HTR-8/SVneo (cell line): ENCODE measurements at places on chromosomes 7 and 10.

- DNase-seq = no peak
Observed at GRCh38 chr7:128809363-128809762, 17.6 kb downstream of the CCDC136 start.

- DNase-seq = no peak
Observed at GRCh38 chr7:44103923-44104859, at the start of gene AEBP1. AEBP1 (plus strand) TSS chr7:44104345; CDS start chr7:44104666, 321 bp downstream.

DNA sequence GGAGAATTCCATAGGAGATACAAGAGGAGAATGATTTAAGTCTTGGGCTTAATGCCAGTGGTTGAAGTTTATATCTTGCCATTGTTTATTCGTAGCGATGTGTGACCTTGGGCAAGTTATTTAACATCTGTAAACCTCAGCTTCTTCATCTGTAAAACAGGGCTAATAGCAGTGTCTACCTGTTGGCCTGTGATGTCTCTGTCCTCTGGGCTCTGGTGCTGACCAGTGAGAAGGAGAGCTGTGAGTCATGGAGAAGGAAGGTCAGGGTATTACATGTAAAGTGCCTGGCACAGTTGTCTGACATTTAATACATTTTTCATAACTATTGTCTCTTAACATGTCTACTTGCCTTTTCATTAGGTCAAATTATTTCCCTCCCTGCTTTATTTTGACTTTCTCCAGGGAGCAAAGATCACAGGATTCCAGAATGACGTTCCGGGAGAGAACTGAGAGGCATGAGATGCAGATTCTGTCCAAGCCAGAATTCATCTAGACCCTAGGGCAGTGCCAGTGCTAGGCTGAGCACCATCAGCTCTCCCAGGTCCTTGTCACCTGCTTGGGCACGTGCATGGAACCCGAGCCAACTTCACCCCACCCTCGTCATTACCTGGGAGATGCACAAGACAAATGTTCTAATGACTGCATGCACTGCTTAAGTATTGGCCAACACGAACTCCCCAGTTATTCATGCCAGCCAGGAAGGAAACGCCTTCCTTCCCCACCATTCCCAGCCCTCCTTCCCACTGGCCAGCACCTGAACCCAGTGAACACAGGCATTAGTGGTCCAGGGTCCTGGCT is 187.9 kb downstream of the DPY19L1 start:
- DNase-seq = no peak

DNA sequence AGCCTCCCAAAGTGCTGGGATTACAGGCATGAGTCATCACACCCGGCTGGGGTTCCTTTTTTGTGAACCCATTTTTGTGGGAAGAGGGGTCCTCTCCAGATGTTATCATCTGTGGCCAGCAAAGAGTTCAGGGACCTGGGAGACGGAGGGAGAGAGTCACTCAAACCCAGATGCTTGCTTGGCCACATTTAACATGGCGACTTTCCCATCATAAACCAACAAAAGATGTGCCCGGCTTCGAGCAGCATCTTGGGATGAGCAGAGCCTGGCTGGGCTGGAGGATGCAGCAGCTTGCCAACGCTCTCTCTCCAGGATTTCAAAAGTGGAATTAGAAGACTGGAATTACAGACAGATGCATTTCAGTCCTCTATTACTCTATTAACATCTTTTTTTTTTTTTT is 19.1 kb upstream of the HABP2 start:
- DNase-seq = no peak

DNA sequence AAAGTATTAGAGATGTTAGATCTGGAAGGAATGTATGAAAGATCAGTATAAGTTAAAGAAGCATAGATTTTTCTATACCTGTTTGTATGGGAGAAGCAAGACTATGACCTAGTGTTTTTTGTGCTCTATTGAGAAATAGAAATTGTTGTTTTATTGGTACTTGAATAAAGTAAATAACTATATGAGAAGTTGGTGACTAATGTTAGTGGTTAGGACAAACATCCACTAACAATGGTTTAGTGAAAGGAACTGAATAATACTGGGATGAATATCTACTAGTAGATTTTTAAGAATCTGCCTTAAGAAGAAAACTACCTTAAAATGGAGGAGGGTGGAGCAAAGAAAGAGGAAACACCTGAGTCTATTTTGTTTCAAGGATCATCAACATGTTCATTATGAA is 521.1 kb upstream of the POT1 start:
- DNase-seq = no peak

DNA sequence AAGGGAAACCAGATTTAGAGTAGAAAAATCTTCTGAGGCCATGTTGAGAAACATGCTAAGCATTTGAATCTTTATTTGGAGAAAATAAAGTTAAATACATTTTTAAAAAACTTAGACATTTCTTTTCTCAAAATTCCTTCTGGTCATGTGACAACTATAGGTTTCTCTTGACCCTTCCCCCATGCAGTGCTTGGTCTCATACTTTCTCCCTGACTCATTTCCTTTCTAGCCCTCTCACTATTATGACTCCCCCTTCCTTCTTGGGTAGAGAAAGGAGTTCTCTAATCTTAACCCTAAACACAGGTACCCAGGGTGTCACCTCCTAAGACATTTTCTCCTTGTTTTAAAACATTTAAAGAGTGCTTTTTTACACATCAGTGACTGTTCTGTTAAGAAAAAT is 179.5 kb upstream of the TMEM106B start:
- DNase-seq = peak; percentile 23

DNA sequence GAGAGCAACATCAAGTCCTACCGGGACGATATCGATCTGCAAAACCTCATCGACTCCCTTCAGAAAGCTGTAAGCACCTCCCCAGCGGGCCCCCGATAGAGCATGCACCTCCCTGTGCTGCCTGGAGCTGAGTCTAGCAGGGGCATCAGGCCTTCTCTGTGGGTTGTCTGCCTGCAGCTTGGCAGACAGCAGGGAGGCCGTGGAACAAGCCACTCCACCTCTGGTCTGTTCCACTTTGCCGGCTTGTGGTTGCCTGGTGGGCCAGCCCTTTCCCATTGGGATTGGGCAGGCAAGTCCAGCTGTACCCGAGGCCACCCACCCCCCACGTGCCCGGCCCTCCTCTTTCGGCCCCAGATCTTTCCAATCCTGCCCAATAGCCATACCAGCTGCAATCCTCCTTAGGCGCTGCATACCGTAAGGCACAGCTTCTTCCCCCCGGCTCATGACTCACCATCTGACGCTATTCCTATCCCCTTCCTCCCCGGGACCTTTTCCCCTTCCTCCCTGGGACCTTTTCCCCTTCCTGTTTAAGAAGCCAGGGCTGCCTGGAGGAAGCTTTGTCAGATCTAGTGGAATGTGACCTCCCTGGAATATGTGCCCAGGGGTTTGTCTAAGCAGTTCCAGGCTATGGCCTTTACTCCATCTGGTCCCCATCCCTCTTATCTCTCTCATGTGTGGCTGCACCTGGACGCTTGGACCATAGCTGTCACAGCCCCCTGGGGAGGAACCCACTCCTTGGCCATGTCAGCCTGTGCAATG is 28.1 kb upstream of the SH2D4B start:
- peak; percentile 84 for DNase-seq

DNA sequence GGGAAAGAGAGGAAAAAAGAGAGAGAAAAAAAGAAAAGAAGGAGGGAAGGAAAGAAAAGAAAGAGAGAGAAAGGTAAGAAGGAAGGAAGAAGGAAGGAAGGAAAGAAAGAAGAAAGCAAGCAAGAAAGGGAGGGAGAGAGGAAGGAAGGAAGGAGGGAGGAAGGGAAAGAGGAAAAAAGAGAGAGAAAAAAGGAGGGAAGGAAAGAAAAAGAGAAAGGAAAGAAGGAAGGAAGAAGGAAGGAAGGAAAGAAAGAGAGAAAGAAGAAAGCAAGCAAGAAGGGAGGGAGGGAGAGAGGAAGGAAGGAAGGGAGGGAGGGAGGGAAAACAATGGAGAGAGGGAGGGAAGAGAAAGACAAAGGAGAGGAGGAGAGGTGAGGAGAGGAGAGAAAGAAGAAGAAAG is 135.3 kb downstream of the HECW1 start:
- no peak for DNase-seq

- no peak for DNase-seq
Observed at GRCh38 chr10:120966657-120967045, 115.5 kb downstream of the WDR11 start.
